Activated CD4-positive, alpha-beta T cell treated with anti-CD3 and anti-CD28 coated beads, Interleukin-2, amount 10 ng/mL, durations not matched to agents 7 days and 5 days (primary cell): ENCODE measurements at places on chromosomes 2 and 18. TPM values are rescaled to one million over a fixed set of nuclear protein-coding genes. Genes with fewer than 3 reads are reported as not detected.

DNA sequence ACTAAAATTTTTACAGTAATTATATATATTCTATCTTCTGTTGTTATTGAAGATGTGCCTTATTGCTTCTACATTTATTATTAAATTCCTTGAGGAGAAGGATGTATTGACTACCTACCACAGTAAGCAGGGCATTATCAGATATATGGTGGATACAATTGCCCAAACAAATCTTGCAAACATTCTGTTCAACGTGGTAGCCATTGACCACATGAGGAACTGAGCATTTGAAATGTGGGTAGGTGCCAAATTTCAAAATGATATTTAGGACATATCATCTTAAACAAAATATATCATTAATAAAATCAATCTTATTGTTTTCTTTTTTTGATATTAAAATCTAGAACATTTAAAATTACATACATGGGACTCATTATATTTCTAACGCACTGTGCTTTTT is 11.1 kb downstream of the SCN3A start:
- H3K27me3 ChIP-seq, result peaks cover 3% of the 10 kb centered on the region
- H3K4me1 ChIP-seq, result no peaks in the 10 kb centered on the region
- no peak overlapping the region for H3K4me3 ChIP-seq
- H3K27ac ChIP-seq, result no peak overlapping the region

DNA sequence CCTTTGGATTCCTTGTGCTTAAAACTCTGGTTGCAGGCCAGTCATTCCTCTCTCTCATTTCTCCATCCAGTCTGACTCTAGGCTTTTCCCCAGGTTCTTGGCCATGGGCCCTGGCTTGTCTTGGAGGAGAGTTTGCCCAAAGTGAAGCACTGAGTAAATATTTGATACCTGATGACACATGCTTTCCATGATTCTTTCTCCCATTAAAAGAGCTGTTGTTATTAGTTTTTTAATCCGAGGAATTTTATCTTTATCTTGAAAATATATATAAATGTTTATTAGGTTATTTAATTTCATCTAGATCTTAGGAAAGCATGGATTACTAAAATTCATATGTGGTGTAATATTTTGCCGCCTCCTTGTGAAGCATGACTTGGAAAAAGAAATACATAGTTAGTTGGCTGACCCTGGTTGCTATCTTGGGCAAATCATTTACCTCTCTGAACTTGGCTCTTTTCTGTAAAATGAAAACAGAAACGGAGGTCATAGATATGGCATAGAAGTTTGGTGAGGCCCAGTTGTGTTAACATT is 650.1 kb downstream of the SLC4A3 start:
- no peaks in the 10 kb centered on the region for H3K27me3 ChIP-seq
- no peaks in the 10 kb centered on the region for H3K36me3 ChIP-seq
- no peak overlapping the region for H3K27ac ChIP-seq
- H3K4me3 ChIP-seq, result no peak overlapping the region

DNA sequence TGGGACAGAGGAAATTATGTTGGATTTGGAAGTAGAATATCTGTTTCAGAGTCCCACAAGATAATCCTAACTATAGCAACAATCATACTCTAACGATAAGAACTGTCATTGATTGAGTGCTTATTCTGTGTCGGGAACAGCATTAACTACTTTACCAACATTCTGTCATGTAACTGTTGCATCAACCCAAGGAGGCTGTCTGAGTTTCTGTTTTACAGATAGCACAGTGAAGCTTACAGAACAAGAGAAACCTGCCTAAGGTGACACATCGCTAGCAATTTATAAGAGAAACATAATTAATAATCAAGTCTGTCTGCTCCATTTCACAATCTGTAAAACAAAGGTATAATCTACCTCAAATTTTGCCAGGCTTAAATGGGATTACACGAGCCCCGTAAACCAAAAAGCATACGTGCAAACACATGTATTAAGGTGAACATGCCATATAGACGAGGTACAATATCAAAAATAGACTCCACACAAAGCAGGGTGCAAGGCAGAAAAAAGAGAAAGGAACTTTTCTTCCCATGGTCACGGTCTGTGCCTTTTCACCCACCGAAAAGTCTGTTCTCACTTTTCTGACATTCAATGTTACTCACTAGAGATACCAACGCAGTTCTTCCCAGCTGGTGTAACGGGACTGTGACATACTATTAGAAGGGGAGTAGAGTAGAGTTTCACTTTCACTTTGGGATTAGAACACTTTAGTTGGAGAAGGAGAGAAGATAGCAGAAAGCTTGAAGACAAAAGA is 37.2 kb upstream of the SLC8A1 start:
- no peaks in the 10 kb centered on the region for H3K36me3 ChIP-seq
- peak overlapping the region; percentile 66 for H3K4me3 ChIP-seq
- H3K4me1 ChIP-seq, result peaks cover 11% of the 10 kb centered on the region
- DNase-seq, result peak; percentile 23
- peak overlapping the region; percentile 83 for H3K27ac ChIP-seq

GRCh38 chr2:226649871-226650660 is 149.6 kb downstream of the IRS1 start:
- H3K4me1 ChIP-seq, result peaks cover 49% of the 10 kb centered on the region
- H3K27me3 ChIP-seq, result no peaks in the 10 kb centered on the region
- peaks cover 20% of the 10 kb centered on the region for H3K36me3 ChIP-seq
- no peak overlapping the region for H3K4me3 ChIP-seq

DNA sequence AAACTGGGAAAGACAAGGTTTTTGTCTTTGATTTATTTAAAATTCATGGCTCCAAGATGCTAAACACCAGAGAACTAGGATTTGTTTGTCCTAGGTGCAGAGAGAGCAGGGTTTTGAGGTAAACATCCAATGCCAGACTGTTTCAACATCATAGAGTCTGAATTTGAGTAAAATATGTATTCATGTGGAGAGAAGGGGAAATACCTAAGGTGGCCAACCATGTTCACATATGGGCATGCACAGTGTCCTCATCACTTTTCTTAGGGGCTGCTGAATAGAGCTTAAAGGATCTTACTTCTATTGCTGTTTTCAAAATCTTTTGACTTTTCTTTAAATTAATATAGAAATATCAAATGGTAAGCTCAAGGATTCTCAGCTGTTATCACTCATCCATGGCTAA is 287.0 kb upstream of the CCDC68 start:
- DNase-seq, result no peak
- H3K4me3 ChIP-seq, result no peak overlapping the region
- no peak overlapping the region for H3K27ac ChIP-seq
- peaks cover 2% of the 10 kb centered on the region for H3K27me3 ChIP-seq

DNA sequence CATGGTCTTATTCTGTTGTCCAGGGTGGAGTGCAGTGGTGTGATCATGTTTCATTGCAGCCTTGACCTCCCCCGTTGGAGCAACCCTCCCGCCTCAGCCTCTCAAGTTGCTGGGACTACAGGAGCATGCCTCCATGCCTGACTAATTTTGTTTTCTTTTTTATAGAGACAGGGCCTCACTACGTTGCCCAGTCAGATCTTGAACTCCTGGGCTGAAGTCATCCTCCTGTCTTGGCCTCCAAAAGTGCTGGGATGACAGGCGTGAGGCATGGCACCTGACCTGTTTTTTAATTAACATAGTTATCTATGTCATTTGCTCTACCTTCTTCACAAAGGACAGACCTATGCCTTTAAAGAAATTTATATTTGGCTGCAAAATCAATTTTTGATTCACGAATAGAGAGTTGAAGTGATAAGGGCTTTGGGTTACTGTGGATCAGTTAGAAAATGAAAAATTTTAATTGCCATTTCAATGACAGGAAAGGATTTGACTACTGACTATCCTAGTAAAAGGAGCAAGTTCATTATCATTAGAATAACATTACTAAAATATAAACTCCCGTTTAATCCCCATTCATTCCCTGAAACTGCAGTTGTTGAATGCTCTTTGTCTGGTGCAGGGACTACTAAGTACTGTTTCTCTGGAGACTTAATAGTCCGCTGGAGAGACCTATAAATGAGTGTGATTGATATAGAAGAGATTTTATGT is 3.7 kb downstream of the RNF138 start:
- peak overlapping the region; percentile 5 for H3K4me3 ChIP-seq
- H3K4me1 ChIP-seq, result peaks cover 61% of the 10 kb centered on the region
- H3K27ac ChIP-seq, result peak overlapping the region; percentile 55
- peaks cover 51% of the 10 kb centered on the region for H3K36me3 ChIP-seq
- DNase-seq, result no peak

- H3K27me3 ChIP-seq, result peaks cover 8% of the 10 kb centered on the region
- no peak for DNase-seq
- no peaks in the 10 kb centered on the region for H3K36me3 ChIP-seq
- peak overlapping the region; percentile 1 for H3K27ac ChIP-seq
- no peak overlapping the region for H3K4me3 ChIP-seq
Observed at GRCh38 chr2:85907671-85908157, 18.9 kb upstream of the ST3GAL5 start.

- H3K27ac ChIP-seq, result peak overlapping the region; percentile 54
- DNase-seq, result no peak
- H3K4me3 ChIP-seq, result no peak overlapping the region
- no peaks in the 10 kb centered on the region for H3K36me3 ChIP-seq
Observed at GRCh38 chr18:58402247-58402646, 226.6 kb downstream of the ALPK2 start.

GRCh38 chr2:168694866-168695265 is 107.6 kb upstream of the NOSTRIN start:
- no peaks in the 10 kb centered on the region for H3K27me3 ChIP-seq
- H3K4me1 ChIP-seq, result peaks cover 14% of the 10 kb centered on the region
- no peak overlapping the region for H3K4me3 ChIP-seq
- H3K27ac ChIP-seq, result no peak overlapping the region

DNA sequence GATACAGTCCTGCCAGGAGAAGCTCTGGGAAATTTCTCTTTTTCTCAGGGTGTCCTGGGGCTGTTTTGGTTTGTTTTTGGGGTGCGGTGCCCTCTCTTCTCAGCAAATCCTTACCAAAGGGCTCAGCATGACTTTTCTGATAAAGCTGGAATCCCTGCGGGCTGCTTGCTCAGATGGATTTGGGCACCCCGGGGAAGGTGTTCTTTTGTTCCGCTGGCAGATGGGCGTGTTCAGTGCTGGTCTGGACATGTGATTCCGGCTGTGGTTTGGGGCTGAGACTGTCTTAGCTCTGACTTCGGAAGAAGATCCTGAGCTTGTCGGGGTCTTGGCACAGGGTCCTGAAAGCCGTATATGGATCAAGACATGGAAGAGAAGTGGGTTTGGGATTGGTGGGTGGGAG is 134.2 kb upstream of the SPRED2 start:
- H3K36me3 ChIP-seq, result no peaks in the 10 kb centered on the region
- H3K27me3 ChIP-seq, result peaks cover 8% of the 10 kb centered on the region
- DNase-seq, result no peak
- H3K4me1 ChIP-seq, result peaks cover 7% of the 10 kb centered on the region

- no peaks in the 10 kb centered on the region for H3K27me3 ChIP-seq
- H3K4me3 ChIP-seq, result no peak overlapping the region
- no peaks in the 10 kb centered on the region for H3K36me3 ChIP-seq
- H3K4me1 ChIP-seq, result no peaks in the 10 kb centered on the region
- no peak overlapping the region for H3K27ac ChIP-seq
Observed at GRCh38 chr2:43040084-43040854, 186.1 kb downstream of the ZFP36L2 start.

DNA sequence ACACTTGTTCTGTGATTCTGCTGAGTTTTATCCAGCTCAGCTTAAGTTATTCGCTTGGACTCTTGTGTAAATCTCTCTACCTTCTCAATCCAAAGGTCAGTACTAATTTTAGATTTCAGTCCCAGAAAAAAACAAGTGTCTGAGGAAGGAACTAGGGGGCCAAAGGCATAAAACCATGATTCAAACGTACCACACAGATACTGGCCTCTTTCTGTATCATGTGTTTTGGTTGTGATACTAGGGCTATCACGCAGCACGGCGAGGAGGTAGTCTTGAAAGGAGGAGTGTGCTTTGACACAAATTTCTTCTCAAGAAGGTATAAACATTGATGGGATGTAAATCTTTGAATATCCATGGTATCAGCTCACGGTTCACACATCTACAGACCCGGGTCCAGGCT is 8.3 kb downstream of the SERPINE2 start:
- H3K36me3 ChIP-seq, result peaks cover 14% of the 10 kb centered on the region
- no peak overlapping the region for H3K4me3 ChIP-seq
- H3K27me3 ChIP-seq, result peaks cover 10% of the 10 kb centered on the region
- no peak overlapping the region for H3K27ac ChIP-seq

DNA sequence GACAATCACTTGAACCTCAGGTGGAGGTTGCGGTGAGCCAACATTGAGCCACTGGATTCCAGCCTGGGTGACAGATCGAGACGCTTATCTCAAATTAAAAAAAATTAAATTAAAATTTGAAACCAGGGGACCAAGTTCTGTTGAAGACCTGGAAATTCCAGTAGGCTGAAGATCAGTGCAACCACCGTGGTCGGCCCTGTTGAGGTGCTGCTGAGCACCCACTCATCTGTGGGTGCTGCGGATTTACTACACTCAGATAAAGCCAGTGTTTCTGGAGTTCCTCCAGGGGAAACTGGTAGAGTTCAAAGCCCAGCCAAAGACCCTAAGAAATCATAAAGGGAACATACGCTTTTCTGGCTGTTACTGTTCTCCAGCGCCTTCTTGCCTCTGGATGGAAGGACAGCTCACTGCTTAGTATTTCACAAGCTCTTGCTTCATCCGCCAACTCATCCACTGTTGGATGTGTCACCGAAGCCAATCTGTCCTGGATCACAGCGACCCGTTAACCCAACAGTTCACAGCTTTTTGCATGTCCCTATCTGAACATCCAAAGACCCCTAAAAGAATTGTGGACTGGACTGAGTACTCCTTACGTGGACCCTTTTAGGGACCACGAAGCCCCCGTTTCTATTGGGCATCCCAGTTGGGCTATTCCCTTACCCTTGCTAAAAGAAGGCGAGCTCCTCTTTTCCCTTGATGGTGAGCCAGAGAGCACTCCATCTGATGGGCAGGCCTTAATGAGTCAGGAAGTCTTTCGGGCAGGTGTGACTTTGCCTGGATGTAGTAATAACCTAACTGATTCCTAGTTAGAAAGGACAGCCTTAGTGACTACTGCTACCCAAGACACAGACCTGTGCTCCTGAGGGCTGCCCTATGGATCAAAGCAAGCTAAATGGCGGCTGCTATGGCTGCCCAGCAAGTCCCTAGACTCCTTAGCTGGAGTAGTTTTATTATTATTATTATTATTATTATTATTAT is 6.0 kb upstream of the ALPP start:
- H3K4me1 ChIP-seq, result no peaks in the 10 kb centered on the region
- no peak overlapping the region for H3K27ac ChIP-seq
- DNase-seq, result no peak
- no peaks in the 10 kb centered on the region for H3K36me3 ChIP-seq
- H3K27me3 ChIP-seq, result no peaks in the 10 kb centered on the region
- no peak overlapping the region for H3K4me3 ChIP-seq

DNA sequence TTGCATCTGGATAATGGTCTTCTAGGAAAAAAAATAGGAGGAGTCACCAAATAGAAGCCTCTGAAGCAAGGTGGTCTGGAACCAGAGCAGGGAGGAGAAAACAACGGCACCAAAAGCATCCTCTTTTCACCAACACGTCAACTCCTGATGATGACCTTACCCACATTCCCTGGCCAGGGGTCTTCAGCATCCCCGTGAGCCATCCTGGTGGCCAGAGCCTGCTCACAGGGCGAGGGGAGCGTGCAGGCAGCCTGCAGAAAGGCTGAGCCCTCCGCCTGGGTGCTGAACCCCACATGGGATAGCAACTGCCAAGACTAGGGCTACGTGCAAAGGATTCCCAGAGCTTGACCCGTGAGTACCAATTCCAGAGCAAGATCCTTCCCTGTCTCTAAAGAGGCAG is 191.0 kb downstream of the NDUFA10 start:
- no peak overlapping the region for H3K27ac ChIP-seq
- DNase-seq, result no peak
- H3K4me3 ChIP-seq, result no peak overlapping the region
- no peaks in the 10 kb centered on the region for H3K4me1 ChIP-seq
- H3K27me3 ChIP-seq, result peaks cover 2% of the 10 kb centered on the region
- no peaks in the 10 kb centered on the region for H3K36me3 ChIP-seq

The MATN3 gene
- not detected for total RNA-seq

The TMEM131 gene
- total RNA-seq, result 40.6 TPM

The GPR17 gene
- not detected for total RNA-seq

The ELOA2 gene
- not detected for total RNA-seq

The IL36A gene
- total RNA-seq, result not detected

The CPS1 gene
- total RNA-seq, result 1.4 TPM

The FAP gene
- total RNA-seq, result not detected

The IKZF2 gene
- 5.1 TPM for total RNA-seq

The GPR55 gene
- 9.4 TPM for total RNA-seq

The TMEM247 gene
- not detected for total RNA-seq
